ENCODE measurements at places on chromosomes 2 and 18. TPM values are rescaled to one million over a fixed set of nuclear protein-coding genes. Genes with fewer than 3 reads are reported as not detected.

CFC1 gene
- not detected for total RNA-seq

AQP12A gene
- not detected for total RNA-seq

ROCK2 gene
- 14.6 TPM for total RNA-seq

FMNL2 gene
- total RNA-seq = 0.05 TPM

ST8SIA3 gene
- total RNA-seq = not detected

ITGB6 gene
- total RNA-seq = not detected

ERFE gene
- total RNA-seq = 0.50 TPM

C1QL2 gene
- not detected for total RNA-seq

LRRFIP1 gene
- total RNA-seq = 207 TPM
